ENCODE measurements at places on chromosomes 1 and 21.
A peak's percentile ranks its signal among the peaks of the same experiment; 100 is the strongest.

- no peak for DNase-seq
Measured at GRCh38 chr1:217363319-217363718, 267.6 kb downstream of the GPATCH2 start.

- no peak for DNase-seq
Measured at GRCh38 chr1:160708118-160708517, 3.5 kb downstream of the CD48 start.

GRCh38 chr1:48362901-48363300 is 109.1 kb downstream of the SPATA6 start:
- no peak for DNase-seq

- no peak for DNase-seq
Measured at GRCh38 chr1:179876300-179876715, 1.3 kb downstream of the TOR1AIP2 start.

DNA sequence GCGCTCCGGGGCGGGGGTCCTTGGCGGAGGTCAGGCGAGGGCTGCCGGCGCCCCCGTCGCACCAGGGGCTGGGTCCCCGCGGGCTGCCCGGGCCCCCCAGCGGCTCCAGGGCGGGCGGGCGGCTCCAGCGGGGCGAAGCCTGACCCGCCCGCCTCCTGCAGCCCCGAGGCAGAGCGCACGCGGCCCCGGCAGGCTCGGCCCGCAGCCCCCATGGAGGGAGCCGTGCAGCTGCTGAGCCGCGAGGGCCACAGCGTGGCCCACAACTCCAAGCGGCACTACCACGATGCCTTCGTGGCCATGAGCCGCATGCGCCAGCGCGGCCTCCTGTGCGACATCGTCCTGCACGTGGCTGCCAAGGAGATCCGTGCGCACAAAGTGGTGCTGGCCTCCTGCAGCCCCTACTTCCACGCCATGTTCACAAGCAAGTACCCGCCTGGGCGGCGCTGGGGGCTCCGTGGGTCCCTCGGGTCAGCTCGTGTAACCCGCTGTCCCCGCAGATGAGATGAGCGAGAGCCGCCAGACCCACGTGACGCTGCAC is 817 bp downstream of the KLHL17 start:
- no peak for DNase-seq

DNA sequence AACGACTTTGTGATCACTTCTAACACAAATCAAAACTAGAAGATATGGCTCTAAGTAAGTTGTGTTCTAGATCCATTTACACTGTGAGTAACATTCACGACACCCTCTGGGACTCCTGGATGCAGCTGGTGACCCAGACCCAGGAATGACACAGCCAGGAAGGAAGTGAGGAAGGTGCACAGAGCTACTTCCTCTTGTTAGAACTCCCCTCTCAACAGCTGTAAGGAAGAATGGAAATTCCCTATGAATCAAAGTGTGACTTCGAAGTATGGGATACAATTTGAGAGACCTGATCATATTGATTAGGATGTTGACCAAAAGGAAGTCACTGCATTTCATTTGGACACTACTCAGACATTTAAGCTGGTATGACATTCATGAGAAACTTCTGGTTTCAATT is 185.3 kb downstream of the NRIP1 start:
- no peak for DNase-seq

GRCh38 chr1:185837711-185838110 is 103.5 kb downstream of the HMCN1 start:
- no peak for DNase-seq

- no peak for DNase-seq
Measured at GRCh38 chr1:175597969-175598765, 145.2 kb downstream of the TNR start.

DNA sequence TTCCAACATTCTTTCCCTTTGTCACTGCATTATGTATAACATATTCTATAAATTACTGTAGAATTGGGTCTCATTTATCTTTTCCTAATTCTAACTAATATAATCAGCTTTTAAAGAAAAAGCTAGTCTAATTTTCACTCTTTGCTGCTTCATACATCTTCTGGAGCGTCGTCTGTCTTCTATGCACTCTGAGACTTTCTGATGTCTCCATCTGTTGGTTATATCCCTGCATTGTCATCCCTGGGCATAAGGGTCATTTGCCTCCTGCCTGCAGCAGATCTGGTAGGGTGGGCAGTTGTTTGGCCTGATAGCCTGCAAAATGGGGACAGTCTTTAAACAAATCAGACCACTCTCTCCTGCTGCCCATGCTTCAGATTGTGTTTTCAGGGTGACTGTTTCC is 40.8 kb upstream of the DYNLT5 start:
- no peak for DNase-seq

DNA sequence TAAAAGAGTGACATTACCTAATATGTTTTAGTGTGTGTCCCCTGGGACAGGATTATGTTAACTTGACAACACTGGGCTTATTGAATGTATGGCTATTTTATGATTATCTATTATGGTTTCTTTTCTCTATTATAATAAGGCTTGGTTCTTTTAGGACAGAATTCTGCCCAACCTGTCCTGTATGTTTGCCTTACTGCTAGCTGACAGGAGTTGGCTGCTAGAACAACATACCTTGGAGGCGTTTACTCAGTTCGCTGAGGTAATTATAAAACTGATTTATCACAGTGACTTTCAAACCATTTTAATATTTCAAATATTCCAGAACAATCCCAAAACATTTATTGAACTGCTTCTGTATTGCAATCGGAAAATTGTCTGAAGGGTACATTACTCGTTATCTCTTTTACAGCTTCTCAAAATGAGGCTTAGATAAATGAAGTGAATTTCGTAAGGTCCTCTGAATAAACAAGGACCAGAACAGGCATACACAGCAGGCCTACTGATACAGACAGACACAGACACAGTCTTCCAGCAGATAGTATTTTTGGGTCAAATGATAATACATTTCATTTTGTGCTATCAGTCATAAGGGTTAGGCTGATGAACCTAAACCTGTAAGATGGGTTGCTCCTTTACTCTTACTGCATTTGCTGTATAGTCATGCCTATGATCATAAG is 44.2 kb downstream of the SCYL3 start:
- no peak for DNase-seq

- DNase-seq = no peak
Measured at GRCh38 chr1:208029381-208030287, 118.7 kb upstream of the CD34 start.

- DNase-seq = no peak
Measured at GRCh38 chr1:185920602-185921001, 186.4 kb downstream of the HMCN1 start.

GRCh38 chr1:212665241-212666115 is 34.2 kb downstream of the BATF3 start:
- DNase-seq = peak; percentile 89

DNA sequence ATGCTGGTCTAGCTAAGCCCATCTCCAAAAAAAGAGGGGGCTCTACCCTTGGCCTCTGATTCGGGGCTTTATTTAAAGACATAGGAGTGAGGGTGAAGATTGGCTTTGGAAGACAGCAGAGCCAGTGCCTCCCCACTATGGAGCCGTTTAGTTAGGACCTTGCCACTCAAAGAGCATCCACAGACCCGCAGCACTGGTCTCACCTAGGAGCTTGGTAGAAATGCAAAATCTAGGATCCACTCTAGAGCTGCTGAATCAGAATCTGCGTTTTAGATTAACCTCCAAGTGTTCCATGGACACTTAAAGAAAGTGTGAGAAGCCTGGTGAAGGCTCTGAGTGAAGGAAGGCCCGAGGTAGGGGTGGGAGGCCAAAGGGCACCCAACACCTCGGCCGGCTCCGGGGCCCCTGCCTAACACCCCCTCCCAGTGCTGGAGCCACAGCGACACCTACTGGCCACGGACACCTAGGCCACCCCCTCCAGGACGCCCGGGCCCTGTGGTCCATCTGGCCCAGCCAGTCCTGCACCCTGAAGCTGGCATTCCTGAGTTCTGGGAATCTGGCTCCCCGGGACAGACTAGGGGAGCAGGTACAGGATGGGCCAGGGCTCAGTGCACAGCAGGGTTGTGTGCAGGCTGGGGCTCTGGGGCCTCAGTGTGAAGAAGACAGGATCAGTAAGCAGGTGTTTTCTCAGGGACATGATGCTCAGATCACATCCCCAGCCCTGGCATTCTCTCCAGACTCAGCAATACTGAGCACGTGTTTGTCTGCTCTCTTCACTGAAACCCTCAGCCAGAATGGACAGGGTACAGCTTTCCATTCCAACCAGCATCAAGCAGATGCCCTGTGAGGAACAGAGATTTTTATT is 79.2 kb downstream of the TMEM53 start:
- DNase-seq = peak; percentile 88

- DNase-seq = no peak
Measured at GRCh38 chr1:192256674-192257334, 60.0 kb upstream of the RGS21 start.

DNA sequence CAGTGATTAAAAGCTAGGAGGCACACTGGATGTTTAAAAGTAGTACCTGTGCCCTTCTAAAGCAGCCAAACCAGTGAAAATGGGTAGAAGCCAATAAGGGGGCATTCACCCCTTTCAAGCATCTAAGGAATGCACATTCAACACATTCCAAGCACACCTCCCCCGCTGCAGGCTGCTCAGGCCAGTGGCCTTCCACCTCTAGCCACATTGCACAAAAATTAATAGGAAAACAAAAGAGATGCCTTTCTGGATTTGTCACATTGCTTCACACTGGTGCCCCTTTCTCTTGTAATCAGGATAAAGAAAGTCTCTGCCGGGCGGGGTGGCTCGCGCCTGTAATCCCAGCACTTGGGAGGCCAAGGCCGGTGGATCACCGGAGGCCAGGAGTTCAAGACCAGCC is 834.0 kb downstream of the USP25 start:
- no peak for DNase-seq

DNA sequence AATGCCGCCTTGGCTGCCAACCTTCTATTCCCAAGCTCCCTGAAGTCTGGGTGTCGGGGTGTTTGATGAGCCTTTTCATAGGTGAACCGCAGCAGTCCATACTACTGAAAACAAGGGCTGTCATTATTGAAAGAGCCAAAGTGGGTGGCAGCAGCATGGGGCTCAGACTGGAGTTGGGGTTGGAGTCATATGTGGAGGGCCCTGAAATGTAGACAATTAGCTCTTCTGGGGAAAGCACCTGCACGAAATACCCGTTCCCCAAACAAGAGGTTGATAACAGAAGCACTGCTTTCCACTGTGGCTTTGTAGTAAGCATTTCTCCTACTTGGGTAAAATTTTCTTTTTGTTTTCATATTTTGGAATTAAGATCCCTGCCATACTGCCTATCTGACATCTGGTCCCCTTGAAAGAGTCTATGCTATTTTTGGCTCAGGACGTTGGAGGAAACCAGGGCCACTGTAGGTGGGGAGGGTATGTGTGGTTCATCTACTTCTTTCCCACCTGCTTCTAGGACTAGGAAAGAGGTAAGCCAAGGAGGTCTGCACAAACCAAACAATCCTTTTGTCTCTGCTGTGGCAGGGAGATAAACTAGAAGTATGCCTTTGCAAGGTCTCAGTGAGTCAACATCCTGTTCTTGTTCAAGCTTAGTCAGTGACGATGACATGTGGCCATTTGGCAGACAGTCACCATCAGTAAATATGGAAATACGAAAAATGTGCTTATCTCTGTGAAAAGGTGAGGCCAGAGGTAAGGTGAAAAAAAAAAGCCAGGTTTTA is 197.0 kb upstream of the UBE2U start:
- no peak for DNase-seq

DNA sequence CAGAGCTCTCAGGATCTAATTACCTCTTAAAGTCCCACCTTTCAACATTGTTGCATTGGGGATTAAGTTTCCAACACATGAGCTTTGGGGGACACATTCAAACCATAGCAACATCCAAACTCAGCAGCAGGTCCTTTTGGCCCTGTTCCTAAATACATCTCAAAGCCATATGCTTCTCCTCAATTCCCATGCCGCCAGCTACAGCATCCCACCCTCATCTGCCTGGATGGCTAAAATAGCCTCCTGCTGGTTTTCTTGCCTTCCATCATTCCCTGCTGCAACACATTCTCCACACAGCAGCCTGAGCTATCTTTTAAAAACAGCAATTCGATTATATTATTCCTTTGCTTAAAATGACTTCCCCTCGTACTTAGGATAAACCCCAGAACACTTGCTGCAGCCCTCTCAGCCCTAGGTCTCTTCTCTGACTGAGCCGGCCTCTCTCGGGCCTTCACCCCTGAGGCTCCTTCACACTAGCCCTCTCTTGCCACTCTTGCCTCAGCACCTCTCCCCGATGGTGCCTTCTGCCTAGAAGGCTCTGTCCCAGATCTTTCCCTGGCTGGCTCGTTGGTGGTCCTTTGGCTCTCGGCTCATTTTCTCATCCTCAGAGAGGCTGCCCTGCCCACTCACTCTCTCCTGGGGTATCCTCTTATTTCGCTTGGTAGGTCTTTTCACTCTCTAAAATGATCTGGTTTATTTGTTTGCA is 16.5 kb downstream of the MYBPH start:
- DNase-seq = no peak

DNA sequence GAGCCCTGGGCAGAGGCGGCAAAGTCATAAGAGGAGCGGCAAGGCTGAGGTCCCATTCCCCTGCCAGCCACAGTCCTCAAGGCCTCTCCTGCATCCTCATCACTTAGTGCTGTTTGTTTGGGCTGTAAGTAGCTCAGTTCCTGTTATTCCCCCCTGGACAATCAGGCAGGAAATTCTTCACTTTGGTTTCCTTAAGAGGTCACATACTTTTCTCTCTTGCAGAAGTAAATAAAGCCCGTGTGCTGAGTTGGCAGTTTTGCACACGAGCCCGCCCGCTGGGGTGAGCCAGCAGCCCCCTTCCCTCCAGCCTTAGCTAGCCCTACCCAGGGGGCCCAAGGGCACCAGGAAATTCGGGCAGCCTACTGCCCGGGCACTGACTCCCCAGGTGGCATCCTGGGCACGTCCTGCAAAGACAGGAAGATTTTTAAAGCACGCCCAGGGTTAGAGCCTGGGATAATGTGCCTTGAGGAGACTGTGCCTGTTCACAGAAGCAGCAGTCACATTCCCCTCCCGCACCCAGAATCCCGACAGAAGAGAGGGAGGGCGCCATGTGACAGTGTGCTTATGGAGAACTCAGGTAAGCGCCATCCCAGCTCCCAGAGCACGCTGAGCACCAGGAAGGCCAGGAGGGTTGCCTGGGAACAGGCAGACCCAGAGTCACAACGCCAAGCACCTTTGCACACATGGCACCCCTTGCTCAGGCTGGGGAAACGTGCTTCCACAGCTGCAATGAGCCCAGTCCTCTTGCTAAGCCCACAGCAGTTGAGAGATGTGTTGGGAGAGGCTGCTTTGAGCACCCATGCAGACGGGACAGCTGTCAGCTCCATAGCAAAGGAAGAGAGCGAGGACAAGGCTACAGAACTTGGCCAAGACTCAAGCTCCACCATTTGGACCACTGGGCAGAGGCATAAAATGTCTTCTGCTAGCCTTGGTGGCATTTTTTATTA is 144.5 kb upstream of the TMEM51 start:
- no peak for DNase-seq

GRCh38 chr1:231240531-231240882 is 505 bp upstream of the GNPAT start:
- no peak for DNase-seq

- DNase-seq = peak; percentile 75
Measured at GRCh38 chr1:101235696-101236515, 913 bp upstream of the S1PR1 start.

DNA sequence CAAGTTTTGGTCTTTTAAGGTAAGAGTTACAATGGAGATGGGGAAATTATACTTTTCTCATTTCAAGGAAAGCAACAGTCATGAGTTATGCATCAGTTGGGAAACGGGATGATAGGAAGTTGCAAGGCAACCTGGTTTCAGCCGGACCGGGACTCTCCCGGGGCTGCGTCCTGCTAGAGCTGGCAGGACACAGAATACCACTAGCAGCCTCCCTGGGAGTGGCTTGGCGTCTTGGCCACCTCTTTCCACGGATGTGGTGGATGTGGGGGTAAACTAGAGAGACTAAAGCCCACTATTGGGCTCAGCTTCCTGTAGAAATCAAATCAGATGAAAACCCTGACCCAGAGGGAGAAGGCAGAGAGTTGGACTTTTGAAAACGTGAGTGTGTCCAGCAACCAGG is 71.9 kb downstream of the ADARB1 start:
- no peak for DNase-seq

Data from activated CD4-positive, alpha-beta T cell treated with anti-CD3 and anti-CD28 coated beads, Interleukin-2, amount 50 U/mL, for 48 hours (primary cell).